ENCODE measurements at places on chromosomes 2 and 18. TPM values are rescaled to one million over a fixed set of nuclear protein-coding genes. Genes with fewer than 3 reads are reported as not detected.

DNA sequence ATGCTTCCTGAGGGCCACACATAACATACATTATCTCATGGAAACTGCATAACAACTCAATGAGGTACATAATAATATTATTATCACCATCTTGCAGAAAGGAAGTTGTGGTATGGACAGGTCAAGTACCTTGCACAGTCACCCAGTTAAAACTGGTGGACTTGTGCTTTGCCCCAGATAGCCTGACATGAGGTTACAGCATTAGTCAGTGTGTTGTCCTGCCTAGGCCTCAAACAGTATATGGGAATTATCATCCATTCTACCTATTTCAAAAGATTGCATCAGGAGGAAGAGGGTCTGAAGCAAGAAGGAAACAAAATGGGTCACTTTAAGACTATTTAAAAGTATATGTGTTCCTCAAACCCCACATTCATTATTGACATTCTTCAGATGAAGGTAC lies 5.4 kb upstream of the ANTXR1 start:
- no peak for DNase-seq

DNA sequence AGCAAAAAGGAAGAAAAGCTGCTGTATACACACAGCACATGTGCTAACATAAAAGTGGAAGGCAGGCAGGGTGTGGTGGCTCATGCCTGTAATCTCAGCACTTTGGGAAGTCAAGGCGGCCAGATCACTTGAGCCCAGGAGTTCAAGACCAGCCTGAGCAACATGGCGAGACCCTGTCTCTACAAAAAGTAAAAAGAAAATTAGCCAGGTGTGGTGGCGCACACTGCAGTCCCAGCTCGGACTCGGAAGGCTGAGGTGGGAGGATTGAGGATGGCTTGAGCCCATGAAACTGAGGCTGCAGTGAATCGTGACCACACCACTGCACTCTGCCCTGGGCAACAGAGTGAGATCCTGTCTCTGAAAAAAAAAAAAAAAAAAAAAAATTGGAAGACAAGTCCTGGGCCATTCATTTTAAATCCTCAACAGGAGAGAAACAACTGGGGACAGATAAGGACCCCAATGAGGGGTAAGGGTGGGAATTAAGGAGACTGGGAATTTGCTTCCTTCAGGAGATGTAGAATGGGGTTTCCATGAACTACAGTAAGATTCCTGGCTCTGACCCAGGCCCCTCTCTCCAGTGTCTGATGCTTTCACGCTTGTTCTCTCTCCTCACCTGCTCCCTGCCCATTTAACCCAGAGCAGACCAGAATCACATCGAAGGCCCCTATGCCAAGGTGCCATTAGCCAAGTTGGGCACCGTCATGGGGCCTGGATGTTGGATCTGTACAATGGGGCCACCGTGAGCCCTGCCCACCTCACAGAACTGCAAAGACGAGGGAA lies 29.6 kb downstream of the TNS1 start:
- no peak for DNase-seq

GRCh38 chr2:96665083-96665569 lies 22.6 kb downstream of the FER1L5 start:
- no peak for DNase-seq

DNA sequence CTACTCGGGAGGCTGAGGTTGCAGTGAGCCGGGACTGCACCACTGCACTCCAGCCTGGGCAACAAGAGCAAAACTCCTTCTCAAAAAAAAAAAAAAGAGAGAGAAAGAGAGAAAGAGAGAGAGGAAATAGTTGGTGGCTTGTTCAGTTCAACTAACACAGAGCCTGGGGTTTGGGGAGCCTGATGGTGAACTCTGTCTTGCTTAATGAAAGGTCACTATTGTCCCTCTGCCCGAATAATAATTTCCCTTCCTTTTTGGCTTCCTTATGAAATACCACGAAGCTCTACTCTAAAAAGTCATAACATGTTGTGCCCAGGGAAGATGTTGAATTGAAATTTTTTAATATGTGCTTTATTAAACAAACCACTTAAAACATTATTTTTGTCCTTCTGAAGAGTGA lies 17.3 kb downstream of the BCL2 start:
- DNase-seq, result no peak

DNA sequence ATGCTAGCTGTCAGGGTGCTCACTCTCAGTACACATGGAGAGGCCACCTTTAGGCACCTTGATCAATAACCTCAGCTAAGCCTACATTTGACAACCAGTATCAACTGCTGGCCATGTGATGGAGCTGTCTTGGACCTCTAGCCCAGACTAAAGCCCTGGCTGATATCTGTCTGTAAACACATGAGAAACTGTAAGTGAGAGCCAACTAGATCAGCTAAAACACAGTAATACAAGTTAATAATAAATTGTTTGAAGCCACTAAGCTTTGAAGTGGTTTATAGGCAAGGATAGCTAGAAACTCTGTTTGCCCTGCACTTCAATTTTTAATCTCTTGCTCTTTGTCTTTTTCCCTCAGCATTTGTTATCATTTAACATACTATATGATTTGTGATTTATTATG lies 407.1 kb downstream of the SPAG16 start:
- DNase-seq, result no peak

DNA sequence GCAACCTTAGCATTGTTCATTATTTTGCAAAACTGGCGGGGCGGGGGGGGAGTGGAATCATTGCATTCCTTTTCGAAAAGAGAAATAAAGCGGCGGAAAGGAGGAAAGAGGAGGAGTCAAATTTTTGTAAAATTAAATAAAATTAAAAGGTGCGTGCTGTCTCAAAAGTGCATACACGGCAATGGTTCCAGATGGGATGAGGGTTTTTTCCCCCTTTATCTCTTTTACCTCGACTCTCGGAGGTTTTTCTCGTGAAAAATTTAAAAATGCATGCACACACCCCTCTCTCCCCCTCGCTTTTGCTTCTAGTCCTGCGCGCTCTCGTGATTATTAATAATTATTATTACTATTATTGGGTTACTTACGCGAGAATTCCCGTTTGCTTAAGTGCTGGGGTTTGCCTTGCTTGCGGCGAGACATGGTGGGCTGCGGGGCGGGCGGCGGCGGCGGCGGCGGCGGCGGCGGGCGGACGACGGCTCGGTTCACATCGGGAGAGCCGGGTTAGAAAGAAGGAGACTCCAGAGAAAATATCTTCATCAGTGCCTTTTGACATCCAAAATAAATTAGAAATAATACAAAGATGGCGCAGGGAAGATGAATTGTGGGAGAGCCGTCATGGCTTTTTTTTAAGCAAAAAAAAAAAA lies 481 bp downstream of the BCL11A start:
- peak; percentile 50 for DNase-seq

DNA sequence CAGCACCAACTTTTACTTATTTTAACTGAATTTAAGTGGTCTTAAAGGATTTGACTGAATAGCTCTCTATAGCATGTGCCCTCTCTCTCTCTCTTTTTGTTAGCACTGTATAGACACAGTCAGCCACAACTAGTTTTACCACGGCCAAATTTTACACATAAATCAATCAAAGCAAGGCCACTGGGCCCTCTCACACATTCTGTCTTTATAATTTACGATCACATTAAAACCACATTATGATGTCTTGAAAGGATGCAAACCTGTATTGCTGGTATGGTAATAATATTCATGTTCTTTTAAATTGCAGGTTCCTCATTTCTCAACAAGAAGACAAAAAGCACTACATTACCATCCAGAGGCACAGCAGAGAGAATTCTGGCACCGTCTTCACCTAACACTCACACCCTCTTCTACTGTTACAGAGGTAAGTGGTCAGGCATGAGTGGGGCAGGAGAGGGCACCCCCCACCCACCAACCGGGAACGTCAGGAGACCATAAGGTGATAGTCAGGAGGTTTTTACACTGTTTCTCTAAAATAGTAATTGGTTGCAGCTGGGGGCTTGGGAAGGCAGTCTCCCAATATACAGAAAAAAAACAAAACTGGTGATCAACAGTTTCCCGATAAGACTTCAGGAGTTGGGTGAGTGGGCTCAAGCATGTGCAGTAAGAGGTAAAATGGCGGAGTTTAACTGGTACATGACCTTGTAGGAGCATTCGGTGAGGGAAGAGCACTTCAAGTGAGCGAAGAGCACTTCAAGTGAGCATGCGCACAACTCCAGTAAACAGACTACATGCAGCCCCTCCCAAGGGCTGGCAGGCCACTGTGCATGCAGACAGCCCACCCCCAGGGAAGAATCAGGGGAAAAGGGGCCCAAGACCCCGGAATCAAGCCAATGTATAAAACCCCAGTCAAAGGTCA lies 296.7 kb downstream of the PIEZO2 start:
- DNase-seq, result no peak

GRCh38 chr2:110157153-110157793 lies 41.7 kb upstream of the MALL start:
- no peak for DNase-seq

DNA sequence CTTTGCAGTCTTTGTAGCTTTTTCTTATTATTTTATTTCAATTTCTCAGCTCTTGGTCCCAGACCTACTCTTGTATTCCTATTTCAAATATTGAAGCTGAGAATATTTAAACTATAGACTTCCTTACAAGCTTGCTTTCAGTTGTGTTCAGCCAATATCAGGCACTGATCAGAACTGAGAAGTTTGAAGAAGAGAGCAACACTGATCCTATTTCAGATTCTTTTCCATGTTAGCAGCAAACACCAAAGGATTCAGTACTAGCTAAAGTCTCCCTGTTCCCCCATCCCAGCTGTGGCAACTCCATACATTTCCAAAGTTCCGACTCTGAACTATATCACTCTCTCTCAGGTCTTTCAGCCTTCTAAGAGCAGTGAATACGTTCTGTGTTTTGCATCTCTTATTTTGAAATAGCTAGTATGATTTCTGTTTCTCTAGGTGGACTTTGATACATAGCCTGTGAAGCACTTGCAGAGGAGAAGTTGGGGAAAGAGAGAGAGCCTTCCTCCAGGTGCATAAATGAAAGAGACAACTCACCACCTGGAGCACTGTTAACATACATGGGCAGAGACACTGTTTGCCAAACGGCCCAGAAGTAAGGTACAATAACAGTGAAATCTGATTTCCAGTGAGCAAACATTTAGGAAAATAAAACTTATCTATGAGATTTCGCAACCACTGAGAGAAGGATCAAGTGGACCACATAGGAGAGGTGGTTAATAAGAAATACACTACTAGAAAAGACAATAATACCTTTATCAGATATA lies 135.0 kb upstream of the ZNF804A start:
- no peak for DNase-seq

DNA sequence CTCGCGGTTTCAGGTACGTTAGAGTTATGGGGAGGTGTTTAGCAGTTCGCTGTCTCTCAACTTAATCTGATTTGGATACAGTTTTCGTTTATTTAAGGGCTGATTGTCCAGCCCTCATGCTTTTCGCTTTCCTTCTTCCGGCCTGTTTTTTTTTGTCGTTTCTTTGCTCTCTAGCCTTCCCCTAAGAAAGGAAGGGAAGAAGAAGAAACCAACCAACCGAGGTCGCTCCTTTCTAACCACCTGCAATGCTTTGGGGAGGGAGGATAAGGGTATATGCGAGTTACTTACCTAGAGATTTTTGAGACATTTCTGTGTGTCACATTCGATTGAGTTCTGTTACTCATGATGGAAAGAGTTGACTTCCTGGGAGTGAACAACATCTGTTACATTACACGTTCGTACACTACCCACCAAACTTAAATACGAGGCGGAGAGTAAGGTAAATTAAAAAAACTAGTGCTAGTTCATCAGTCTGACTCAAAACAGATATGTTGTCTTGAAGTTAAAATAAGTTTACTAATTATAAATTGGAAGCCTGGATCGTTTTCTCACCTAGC lies 918 bp downstream of the EIF5B start:
- no peak for DNase-seq

DNA sequence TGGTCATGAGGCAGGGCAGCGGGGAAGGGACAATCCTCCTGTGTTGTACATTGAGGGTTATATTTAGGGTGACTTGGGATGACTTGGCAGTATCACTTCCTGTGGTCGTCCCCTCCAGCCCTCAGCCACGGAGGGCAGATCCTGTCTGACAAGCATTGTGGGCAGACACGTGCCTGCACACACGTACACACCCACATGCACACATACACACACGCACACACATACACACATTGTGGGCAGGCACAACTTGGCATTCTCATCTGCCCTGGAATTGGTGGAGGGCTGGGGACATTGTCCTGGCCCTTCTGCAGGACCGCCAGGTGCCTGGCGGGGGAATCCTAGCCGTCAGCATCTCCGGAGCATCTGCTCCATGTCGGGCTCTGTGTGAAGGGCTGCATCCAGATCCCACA lies 47.6 kb downstream of the ODC1 start:
- no peak for DNase-seq

DNA sequence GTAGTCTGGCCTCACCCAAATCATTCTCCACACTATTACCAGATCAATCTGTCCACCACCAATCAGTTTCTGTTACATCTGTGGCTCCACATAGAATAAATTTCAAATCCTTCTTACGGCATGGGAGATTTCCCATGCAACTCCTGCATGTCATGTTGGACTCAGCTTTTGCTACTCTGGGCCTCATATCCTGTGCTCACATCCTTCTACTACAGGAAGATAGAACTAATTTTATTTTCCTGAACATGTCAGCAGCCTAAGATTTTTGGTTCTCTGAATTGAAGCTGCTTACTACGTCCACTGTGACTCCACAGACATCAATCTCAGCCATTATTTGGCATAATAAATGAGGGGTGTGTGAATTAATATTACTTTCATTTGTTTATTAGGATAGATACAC lies 181.1 kb downstream of the CCDC85A start:
- no peak for DNase-seq

- peak; percentile 53 for DNase-seq
Observed at GRCh38 chr18:55415258-55415871, 172.6 kb downstream of the TCF4 start.

DNA sequence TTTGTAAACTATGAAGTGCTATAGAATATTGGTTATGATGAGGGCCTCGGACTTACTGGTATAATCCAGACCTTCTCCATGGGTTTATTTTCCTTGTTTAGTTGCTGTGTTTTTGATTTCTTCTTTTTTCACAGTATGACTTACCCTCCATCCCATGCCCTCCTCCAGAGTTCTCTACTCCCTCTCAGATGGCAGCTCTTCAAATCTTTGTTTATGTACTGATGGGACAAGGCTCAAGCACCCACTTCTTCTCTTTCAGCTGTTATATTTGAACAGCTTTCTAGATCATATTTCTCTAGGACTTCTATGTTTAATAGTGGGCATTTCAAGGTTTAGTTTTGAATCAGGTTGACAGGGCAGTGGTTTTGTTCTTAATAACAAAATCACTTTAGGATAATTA lies 43.9 kb downstream of the CLIP4 start:
- DNase-seq, result no peak

- no peak for DNase-seq
Observed at GRCh38 chr18:35331367-35332087, 12.7 kb downstream of the ZNF24 start.

The MYOM1 gene
- total RNA-seq, result 0.78 TPM

The FOXD4L1 gene
- total RNA-seq, result not detected

The CCNT2 gene
- 39.7 TPM for total RNA-seq

The LRRC30 gene
- total RNA-seq, result not detected

The REG1B gene
- not detected for total RNA-seq

The ASTL gene
- total RNA-seq, result 0.60 TPM

The PLA2R1 gene
- 2.2 TPM for total RNA-seq

The AGXT gene
- total RNA-seq, result not detected

The PROKR1 gene
- total RNA-seq, result 3.9 TPM
